ENCODE measurements at places on chromosomes 16 and 17.

DNA sequence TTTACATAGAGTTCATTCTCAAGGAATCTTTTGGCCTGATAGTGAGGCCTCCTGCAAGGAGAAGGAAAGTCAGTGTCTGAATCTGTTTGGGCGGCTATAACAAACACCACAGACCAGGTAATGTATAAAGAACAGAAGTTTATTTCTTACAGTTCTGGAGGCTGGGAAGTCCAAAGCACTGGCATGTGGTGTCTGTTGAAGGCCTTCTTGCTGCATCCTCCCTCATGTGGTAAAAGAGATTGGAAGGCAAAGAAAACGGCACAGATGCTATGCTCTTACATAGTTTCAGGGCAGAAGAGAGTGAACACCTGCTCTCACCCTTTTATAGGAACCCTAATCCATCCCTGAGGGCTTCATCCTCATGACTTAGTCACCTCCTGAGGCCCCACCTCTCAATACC is 31.2 kb upstream of the DNAJA2 start:
- no peak for DNase-seq

DNA sequence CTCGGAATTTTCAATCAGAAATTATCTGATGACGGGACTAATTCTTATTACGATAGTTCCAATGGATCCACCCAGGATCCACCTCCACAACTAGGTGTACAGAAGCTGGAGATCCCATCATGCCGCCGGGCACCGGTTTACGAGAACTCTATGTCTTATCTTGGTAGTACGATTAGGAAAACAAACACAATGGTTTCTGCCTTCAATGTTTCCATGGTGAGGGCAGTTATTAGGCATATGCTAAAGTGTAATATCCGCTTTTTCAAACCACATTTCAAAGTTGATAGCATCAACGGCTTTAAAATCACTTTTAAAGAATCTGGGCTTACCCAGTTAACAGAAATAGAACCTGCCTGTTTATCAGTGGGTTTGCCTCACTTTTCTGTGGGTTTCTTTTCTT is 705.7 kb downstream of the MAF start:
- DNase-seq = no peak

- DNase-seq = no peak
Observed at GRCh38 chr16:55494994-55495421, 13.9 kb upstream of the LPCAT2 start.

DNA sequence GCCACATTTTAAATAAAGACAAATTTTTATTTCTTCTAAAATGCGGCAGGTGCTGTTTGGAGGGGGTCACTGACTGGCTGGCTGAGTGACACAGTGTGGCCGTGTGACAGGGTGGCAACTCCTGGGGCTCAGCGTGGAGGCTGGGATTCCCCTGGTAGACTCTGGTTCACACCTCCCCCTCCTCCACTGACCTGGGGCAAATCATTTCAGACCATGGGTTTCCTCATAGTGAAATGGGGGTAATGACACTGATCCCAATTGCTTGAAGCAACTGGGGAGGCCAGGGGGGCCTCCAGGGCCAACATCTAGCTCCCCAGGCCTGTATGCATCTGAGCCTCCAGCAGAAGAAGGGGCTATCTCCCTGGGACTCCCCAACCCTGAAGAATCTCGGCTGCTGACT is 6.6 kb downstream of the HSD11B2 start:
- DNase-seq = no peak

GRCh38 chr17:28097901-28098300 is 55.4 kb downstream of the NLK start:
- no peak for DNase-seq

GRCh38 chr16:86011532-86011931 is 112.6 kb downstream of the IRF8 start:
- no peak for DNase-seq

DNA sequence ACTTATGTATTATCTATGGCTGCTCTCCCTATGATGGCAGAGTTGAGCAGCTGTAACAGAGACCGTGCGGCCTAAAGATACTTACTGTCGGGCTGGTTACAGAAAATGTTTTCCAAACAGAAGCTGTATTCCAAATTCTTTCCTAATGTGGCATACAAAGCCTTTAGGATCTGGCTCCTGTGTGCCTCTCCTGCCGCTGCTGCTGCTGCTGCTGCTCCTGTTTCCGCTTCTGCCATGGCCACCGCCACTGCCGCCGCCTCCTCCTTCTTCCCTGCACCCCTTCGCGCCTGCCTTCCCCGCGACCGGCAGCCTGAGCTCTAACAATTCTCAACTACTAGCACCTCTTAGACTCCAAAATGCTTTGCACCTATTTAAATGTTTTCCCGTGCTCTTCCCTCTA is 263.9 kb upstream of the TBX2 start:
- no peak for DNase-seq

All from NCI-H2227 treated with DMSO at 0.1 percent for 48 hours (cell line).